Dermis blood vessel endothelial cell (primary cell): ENCODE measurements at places on chromosomes 16 and 17.

DNA sequence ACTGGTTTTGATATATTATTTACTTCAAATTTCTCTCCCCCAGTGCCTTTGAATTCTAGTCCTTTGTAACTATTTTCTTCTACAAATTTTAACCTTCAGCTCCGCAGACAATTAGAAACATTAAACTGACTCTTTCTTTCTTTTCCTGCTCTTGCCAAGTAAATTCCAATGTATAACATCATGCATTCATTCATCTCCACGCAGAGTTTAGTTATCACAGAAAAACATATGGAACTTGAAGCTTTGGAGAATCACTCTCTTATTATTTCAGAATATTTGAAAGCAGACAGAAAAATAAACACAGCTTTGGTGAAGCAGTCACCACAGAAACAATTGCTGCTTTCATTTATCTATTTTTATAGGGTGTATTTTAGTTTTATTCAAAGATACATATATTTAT, 778.7 kb upstream of the CDH8 start:
- no peak for DNase-seq

GRCh38 chr17:38510421-38511149, 82.3 kb downstream of the ARHGAP23 start:
- no peak for DNase-seq

- no peak for DNase-seq
Measured at GRCh38 chr16:52557236-52557635, 10.3 kb upstream of the TOX3 start.

DNA sequence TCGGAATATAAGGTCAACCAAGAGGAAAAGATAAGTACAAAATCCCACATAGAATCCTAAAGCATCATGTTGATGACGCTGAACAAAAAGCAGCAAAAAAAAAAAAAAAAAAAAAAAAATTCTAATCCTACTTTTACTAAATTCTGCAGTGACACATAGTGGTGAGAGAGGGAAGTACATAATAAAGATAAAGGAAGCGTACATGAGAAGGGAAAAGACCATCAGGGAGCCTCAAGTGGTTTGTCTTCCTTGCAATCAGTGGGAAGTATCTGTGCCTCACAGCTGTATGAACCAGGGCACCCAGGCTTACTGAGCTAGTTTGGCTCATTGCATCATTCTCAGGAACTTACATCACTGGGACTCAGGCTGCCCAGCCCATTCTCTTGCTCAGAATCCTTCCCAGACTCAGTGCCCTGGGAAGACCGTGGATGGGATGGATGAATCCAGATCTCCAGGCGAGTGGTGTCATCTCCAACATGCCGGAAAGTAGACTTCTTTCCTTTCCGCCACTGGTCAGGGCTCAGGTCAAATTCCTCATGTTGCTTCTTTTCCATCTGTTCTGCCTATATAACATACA, 21.2 kb downstream of the SMG6 start:
- DNase-seq, result peak; percentile 79

DNA sequence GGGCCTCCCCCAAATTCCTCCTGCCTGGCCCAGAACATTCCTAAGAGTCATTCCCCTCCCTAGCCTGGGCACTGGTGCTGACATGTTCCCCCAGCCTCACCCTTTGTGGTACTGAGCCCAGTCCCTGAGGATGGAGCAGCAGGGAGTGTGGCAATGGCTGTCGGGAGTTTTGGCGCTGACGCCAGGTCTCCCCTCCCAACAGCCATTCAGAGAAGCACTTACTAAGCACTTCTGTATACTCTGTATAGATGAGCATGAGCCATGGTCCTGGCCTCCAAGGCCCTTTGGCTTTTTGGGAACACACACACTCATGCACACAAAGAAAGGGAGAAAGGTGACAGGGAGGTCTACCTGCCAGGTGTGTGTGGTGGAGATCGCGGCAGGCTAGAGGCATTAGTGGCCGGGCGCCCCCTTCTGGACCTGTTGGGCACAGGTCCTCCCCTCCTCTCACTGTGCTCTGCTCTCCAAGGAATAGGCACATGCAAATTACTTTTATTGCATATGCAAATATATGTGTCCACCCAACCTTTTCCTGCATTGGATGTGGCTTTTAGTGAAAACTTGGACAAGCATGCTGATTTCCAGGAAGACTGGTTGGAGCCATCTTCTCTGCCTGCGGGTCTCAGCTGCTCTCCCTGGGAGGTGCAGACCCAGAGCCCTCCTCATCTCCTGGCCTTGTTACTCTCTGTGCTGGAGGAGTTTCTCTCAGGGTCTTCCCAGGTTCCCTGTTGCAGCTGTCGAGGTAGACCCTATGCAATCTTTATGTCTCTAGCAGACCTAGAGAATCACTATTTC, 17.4 kb upstream of the C17orf107 start:
- peak; percentile 72 for DNase-seq

- peak; percentile 91 for DNase-seq
Measured at GRCh38 chr17:17151962-17152361, 54.2 kb downstream of the PLD6 start.

GRCh38 chr16:66083171-66083570, 283.3 kb upstream of the CDH5 start:
- no peak for DNase-seq

DNA sequence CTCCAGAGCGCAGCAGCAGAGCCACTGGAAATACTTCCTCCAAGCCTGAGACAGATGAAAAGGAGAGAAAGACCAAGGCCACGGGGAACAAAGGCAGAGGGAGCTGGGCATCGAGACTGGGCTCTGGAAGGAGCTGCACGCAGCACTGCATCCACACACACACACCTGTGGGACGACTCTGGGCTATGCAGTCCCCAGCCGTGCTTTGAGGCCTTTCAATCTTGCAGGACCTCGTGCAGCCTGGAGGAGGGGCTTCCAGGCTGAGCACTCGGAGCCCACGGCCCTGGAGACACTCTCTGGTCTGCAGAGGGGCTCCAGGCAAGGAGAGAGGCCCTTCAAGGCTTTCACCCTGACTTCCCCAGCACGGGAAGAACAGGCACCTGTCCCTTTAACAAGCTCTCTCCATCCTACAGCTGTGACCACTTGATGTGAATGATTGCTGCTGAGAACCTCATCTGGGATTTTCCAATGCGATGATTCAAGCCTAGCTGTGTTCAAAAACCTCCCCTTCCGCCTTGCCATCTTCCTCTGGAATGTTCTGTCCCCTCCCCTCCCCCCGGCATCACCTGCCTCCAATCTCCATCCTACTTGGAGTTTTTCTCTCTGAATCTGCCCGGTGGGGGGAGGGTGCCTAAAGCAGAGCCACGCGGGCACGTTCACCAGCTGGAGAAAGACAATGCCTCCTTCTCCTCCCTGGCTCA, 37.5 kb downstream of the RBFOX3 start:
- peak; percentile 28 for DNase-seq

- no peak for DNase-seq
Measured at GRCh38 chr16:11526655-11527350, 59.9 kb downstream of the LITAF start.

- no peak for DNase-seq
Measured at GRCh38 chr16:3486506-3487215, 8.6 kb downstream of the C16orf90 start.

GRCh38 chr16:11078812-11079459, 134.6 kb downstream of the CLEC16A start:
- no peak for DNase-seq

DNA sequence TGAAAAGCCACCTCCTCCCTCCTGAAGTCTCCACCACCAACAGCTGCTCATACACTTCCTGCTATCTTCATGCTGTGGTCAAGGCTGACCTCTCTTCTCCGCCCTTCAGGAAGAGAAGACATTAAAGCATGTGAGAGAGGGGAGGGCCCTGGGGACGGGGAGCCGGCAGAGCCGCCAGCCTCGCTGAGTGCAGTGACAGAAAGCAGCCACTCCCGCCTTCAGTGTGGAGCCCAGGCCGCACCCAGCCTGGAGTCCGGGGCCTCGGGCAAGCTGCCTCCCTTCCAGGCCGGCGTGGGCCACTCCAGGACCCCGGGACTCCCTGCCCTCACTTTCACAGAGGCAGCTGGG, 94.7 kb upstream of the TNRC6C start:
- DNase-seq, result no peak

DNA sequence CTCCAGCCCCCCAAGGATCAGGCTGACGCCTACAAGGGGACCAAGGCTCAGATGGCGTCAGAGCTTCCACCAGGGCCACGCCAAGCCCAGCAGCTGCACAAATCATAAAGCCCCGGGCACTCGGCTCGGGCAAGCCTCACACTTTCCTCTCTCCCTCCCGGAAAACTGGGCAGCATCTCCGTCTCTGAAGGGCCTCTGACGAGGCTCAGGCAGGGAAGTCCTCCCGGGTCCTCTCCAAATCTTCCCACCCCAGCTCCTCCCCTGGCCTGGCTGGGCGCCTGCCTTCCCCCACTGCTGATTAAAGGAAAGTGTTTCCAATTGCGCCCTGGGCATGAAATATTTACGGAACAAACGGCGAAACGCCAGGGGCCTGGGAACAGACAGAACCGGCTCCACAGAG, 38.5 kb downstream of the PIEZO1 start:
- no peak for DNase-seq

- no peak for DNase-seq
Measured at GRCh38 chr17:77882040-77882439, 76.5 kb upstream of the TNRC6C start.

DNA sequence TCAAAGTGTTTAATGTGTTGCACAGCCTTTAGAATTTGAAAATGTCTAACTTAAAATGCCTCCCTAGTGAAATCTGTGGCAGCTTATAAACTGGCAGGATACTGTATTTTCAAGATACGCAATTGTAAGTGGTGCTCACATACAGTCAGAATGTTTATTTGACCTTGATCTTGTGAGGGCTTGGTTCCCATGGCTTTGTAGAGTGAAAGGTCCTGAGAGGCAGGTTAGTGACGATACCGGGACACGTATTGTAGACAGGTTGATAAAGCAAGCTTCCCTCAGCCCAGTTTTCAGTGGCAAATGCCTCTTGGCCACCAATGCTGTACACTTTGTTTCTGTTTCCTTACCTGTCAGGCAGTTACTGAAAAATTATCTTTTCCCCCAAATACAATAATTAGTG, 426.6 kb downstream of the MAF start:
- no peak for DNase-seq
